ENCODE measurements at places on chromosomes 3 and 15. TPM values are rescaled to one million over a fixed set of nuclear protein-coding genes. Genes with fewer than 3 reads are reported as not detected.
A peak's percentile ranks its signal among the peaks of the same experiment; 100 is the strongest.

GRCh38 chr3:64104006-64104405 is 80.7 kb upstream of the PSMD6 start:
- H3K27ac ChIP-seq: no peak overlapping the region
- H3K4me1 ChIP-seq: peaks cover 26% of the 10 kb centered on the region

- H3K27me3 ChIP-seq: no peaks in the 10 kb centered on the region
- DNase-seq: no peak
- H3K4me1 ChIP-seq: peaks cover 1% of the 10 kb centered on the region
- no peak overlapping the region for H3K27ac ChIP-seq
- no peak overlapping the region for H3K4me3 ChIP-seq
- no peaks in the 10 kb centered on the region for H3K36me3 ChIP-seq
Observed at GRCh38 chr15:60408463-60408981, 10.7 kb upstream of the ANXA2 start.

DNA sequence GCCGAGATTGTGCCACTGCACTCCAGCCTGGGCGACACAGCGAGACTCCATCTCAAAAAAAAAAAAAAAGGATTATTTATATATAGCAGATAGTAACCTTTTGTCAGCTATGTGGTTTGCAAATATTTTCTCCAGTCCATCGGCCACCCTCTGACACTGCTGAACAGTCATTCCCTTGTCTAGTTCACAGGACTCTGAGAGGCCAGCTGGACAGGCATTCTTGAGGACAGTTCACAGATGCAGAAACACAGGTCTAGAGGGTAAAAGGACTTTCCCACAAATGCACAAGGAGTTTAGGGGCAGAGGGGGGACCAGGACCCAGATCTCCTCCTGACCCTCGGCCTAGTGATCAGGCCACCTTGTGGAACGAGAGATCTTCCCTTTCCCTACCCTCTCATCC is 7.5 kb upstream of the TMEM40 start:
- no peak for DNase-seq
- H3K4me3 ChIP-seq: no peak overlapping the region
- no peaks in the 10 kb centered on the region for H3K4me1 ChIP-seq

- H3K27me3 ChIP-seq: no peaks in the 10 kb centered on the region
- DNase-seq: no peak
- H3K36me3 ChIP-seq: no peaks in the 10 kb centered on the region
- H3K27ac ChIP-seq: no peak overlapping the region
- peaks cover 7% of the 10 kb centered on the region for H3K4me1 ChIP-seq
Observed at GRCh38 chr15:71511796-71512681, 298.3 kb upstream of the NR2E3 start.

DNA sequence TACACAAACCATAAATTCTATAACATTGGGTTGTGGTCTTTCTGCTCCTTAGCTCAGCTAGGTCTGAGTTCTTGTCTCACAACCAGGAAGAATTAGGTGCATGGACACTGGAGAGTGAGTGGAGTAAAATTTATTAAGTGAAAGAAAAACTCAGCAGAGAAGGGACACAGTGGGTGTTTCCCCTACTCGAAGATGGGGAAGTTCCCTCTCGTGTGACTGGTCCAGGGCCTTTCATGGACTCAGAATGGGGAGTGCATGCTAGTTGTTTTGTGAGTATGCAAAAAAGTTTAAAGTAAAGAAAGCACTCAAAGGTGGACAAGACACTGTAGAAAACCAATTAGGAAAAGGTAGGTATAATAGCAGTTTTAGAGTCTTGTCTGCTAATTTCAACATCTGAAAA is 215.5 kb upstream of the RORA start:
- no peaks in the 10 kb centered on the region for H3K4me1 ChIP-seq
- no peak overlapping the region for H3K27ac ChIP-seq
- DNase-seq: no peak
- H3K4me3 ChIP-seq: no peak overlapping the region

- H3K27ac ChIP-seq: peak overlapping the region; percentile 19
- H3K4me3 ChIP-seq: peak overlapping the region; percentile 95
- DNase-seq: no peak
Observed at GRCh38 chr15:66356077-66356358, 467 bp downstream of the TIPIN start.

DNA sequence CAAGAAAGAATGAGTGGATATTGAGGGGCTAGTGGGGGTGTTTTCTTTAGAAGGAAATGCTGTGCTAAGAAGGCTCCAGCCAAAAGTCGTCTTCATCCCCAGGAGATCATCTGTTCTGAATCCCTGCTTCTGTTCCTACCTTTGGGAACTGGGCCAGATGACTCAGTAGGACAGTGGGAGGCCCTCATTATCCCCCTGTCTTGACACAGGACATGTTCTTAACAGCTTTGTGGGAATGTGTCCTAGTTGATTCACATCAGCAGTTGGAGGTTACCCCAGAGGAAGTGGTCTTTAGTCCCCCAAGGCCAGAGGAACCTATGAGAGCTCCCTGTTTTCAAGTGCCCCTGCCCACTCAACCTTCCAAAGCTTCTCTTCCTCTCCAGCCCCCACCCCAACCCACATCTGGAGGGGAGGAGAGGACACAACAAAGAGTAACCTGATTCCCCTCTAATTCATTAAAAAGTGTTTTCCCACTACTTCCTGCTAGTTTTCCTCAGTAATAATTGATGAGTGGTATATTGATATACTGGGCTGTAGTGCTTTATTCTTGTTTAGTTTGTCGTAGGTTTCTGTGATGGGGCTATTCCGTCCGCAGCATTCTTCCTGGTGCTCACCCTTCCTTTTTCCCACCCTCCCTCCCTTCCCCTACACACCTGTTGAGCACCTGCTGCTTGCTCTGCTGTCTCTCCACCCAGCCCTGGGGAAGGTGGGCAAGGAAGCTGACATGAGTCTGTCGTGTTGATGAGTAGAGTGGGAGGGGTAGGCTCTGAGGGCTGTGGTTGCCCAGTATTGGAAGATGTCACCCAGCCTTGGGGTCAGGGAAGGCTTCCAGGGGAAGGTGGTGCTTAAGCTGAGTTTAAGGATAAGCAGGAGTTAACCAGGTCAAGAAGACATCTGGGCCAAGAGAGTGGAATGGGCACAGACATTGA is 9.3 kb downstream of the PXYLP1 start:
- H3K27me3 ChIP-seq: no peaks in the 10 kb centered on the region
- H3K4me1 ChIP-seq: peaks cover 28% of the 10 kb centered on the region
- peaks cover 33% of the 10 kb centered on the region for H3K36me3 ChIP-seq
- no peak overlapping the region for H3K4me3 ChIP-seq
- H3K27ac ChIP-seq: no peak overlapping the region
- DNase-seq: peak; percentile 38

DNA sequence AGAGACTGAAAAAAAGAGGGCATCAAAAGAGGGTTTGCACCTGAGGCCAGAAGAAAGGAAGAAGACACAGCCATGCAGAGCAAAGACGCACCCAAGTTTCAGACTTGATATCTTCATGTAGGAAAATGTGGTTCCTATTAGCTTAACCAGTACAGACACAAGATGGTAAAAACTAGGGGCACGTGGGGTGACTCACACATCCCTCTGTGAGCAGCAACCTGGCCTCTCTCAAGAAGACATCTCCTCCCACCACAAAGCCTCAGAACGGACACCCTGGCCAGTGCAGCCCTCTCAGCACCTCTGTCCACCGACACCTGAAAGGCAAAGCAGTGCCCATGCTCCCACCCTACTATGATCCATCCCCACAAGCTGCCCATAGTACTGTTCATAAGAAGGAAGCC is 33.3 kb downstream of the GLB1 start:
- no peak overlapping the region for H3K4me3 ChIP-seq
- peak; percentile 18 for DNase-seq
- no peak overlapping the region for H3K27ac ChIP-seq
- H3K4me1 ChIP-seq: peaks cover 3% of the 10 kb centered on the region
- H3K36me3 ChIP-seq: peaks cover 30% of the 10 kb centered on the region

DNA sequence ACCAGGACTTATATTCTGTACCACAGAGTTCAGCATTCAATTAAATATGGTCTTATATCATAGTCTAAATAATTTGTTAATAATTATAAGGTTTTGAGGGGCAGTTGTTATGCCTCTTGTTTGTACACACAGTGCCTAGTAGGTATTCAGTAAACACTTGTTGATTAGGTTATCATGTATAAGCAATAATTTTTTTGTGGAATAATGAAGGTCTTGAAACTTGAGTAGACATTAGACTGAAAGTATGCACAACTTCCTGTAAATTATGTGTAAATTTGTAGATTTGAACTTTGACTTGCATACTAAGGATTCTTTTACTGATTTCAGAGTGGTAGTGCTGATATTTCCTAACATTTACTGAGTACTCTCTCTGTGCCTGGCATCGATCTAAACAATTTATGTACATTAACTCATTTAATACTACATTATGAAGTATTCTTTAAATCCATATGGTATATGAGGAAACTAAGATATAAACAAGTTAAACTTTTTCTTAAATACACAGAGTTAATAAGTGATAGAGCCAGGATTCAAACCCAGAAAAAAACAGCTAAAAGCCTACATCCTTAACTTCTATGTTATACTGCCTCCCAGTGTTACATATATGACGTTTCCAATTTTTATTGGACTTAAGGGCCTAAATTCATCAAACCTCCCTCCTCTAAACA is 65.1 kb downstream of the GLCE start:
- H3K27me3 ChIP-seq: no peaks in the 10 kb centered on the region
- no peaks in the 10 kb centered on the region for H3K4me1 ChIP-seq
- peaks cover 32% of the 10 kb centered on the region for H3K36me3 ChIP-seq
- DNase-seq: no peak

GRCh38 chr3:29454161-29454611 is 173.3 kb downstream of the RBMS3 start:
- no peaks in the 10 kb centered on the region for H3K27me3 ChIP-seq
- peak overlapping the region; percentile 9 for H3K27ac ChIP-seq
- H3K36me3 ChIP-seq: no peaks in the 10 kb centered on the region
- H3K4me1 ChIP-seq: no peaks in the 10 kb centered on the region

- DNase-seq: no peak
- H3K4me3 ChIP-seq: no peak overlapping the region
- H3K27ac ChIP-seq: no peak overlapping the region
- peaks cover 7% of the 10 kb centered on the region for H3K27me3 ChIP-seq
- peaks cover 10% of the 10 kb centered on the region for H3K4me1 ChIP-seq
- H3K36me3 ChIP-seq: no peaks in the 10 kb centered on the region
Observed at GRCh38 chr3:118948146-118948545, 86.5 kb downstream of the IGSF11 start.

DNA sequence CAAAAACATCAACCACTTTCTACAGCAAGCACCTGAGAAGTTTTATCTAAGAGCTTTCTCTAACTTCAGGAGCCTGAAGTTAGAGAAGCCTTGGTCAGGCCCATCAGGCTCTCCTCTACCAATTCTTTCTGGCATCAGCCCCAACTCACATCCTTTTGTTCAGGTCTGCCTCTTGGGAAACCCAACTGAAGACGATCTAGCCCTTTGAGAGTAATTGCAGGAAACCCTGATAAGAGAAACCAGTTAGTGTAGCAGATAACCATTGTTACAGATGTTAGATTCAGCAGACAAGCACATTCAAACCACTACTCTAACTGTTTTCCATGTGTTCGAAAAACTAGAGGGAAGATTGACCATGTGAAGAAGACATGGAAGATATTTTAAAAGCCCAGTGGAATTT is 27.0 kb upstream of the DYNC1LI1 start:
- no peak overlapping the region for H3K27ac ChIP-seq
- H3K36me3 ChIP-seq: no peaks in the 10 kb centered on the region
- DNase-seq: no peak

DNA sequence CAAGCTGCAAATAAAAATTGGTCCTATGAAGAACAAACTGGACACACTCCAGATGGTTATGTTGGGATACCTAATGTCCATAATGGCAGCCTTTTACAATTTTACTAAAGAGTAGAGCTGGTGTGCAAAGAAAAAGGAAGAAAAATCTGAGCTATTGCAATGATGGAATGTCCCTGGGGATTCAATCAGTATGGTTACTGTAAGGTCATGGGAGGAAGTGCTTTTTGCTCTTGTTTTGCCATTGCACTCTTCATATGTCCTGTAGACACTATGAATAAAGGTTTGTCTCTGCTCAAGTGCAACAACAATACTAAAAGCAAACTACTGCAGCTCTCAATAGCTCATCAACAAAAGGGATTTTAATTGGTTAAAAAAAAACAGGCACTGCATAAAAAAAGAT is 5.4 kb downstream of the PFN2 start:
- H3K4me3 ChIP-seq: no peak overlapping the region
- H3K36me3 ChIP-seq: peaks cover 80% of the 10 kb centered on the region
- peaks cover 7% of the 10 kb centered on the region for H3K4me1 ChIP-seq
- H3K27me3 ChIP-seq: no peaks in the 10 kb centered on the region
- H3K27ac ChIP-seq: no peak overlapping the region
- no peak for DNase-seq

GRCh38 chr15:99614749-99615288 is 49.0 kb downstream of the MEF2A start:
- H3K27me3 ChIP-seq: no peaks in the 10 kb centered on the region
- H3K27ac ChIP-seq: no peak overlapping the region
- H3K4me3 ChIP-seq: no peak overlapping the region
- DNase-seq: no peak
- H3K4me1 ChIP-seq: peaks cover 12% of the 10 kb centered on the region
- H3K36me3 ChIP-seq: no peaks in the 10 kb centered on the region

DNA sequence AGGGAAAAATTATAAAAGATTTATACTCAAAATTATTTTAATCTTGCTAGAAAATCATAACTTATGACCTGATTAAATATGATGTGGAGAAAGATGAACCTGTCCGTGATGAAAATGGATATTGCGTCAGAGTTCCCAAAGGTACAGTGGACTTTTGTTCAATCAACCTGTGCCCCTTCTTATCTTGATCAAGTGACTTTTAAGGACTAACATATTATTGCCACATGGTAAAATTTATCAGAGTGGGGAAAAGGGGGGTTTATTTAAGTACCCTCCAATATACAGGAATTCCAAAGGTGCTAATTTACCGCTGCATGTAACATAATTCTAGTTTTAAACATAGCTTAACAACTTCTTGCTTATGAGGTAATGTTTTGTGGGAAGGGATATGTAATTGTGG is 39.6 kb downstream of the HDC start:
- H3K4me1 ChIP-seq: no peaks in the 10 kb centered on the region
- no peak overlapping the region for H3K4me3 ChIP-seq
- no peaks in the 10 kb centered on the region for H3K27me3 ChIP-seq
- H3K27ac ChIP-seq: no peak overlapping the region
- DNase-seq: no peak

DNA sequence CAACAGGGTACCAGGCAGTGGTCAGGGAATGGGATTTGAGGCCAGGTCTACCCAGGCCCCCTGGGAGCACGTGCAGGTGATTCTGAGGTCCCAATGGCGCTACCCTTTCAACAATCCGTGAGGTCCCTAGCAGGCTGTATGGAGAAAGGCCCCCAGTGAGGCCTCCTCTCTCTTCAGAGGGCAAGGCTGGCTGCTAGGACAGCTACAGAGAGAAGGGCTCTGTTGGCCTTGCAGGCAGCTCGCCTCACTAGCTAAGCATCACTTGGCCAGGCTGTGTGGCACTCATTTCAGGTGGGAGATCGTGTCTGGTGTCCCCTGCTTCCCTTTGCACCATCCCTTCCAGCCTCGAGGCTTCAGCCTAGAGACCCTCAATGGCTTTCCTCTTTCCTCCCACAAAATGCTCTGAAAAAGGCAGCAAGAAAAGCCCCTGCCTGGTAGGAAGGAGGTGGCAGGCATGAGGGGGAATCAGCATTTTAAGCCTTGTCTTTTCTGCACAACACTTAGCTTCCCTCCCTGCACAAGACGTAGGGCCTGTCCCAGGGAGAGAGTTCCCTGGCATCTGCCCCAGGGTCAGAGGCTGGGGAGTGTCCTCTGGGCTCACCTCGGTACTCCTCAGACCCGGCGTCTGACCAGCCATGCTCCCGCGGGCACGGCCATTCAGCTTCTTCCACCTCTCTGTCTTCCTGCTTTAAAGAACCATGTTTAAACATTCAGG is 111.8 kb downstream of the ASB7 start:
- no peak overlapping the region for H3K27ac ChIP-seq
- H3K4me1 ChIP-seq: peaks cover 3% of the 10 kb centered on the region
- no peak overlapping the region for H3K4me3 ChIP-seq
- no peaks in the 10 kb centered on the region for H3K36me3 ChIP-seq

The CHRFAM7A gene
- total RNA-seq: 1.7 TPM

The C3orf70 gene
- 0.79 TPM for total RNA-seq

The TMEM207 gene
- total RNA-seq: not detected
